ENCODE measurements at places on chromosomes 4 and X. TPM values are rescaled to one million over a fixed set of nuclear protein-coding genes. Genes with fewer than 3 reads are reported as not detected.

The TMPRSS11E gene
- polyA plus RNA-seq, result not detected

The HSFX2 gene
- not detected for polyA plus RNA-seq

The CLDN2 gene
- 0.47 TPM for polyA plus RNA-seq

The CXorf65 gene
- 0.52 TPM for polyA plus RNA-seq

The KCTD8 gene
- 0.69 TPM for polyA plus RNA-seq

The KIT gene
- 13.6 TPM for polyA plus RNA-seq

The PNCK gene
- polyA plus RNA-seq, result 4.6 TPM

- peak; percentile 50 for DNase-seq
These were observed at the start of gene NPFFR2 for GRCh38 chr4:72031868-72032608. NPFFR2 (plus strand) TSS chr4:72032000; CDS start chr4:72128592, 96,592 bp downstream.

DNA sequence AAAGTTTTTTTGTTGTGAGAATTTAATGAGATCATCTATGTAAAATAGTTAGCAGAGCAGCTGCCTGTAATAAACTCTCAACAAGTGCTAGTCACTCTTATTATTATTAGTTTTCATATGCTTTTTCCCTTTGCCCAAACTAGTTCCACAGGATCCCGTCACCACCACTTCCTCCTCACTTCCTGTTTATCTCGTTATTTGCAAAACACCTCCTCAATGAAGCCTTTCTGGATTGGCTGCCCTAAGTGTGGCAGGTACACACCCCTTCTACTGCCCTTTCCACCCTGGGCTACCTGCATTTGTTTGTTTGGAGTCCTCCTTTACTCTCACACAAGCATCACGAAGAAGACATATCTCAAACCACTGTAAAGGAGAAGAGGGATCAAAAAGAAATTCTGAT lies 54.4 kb upstream of the KLF3 start:
- DNase-seq, result no peak

- DNase-seq, result no peak
These were observed 192.0 kb downstream of the PCDH7 start for GRCh38 chr4:30912098-30912714.

GRCh38 chr4:128844931-128845330 lies 35.4 kb downstream of the JADE1 start:
- no peak for DNase-seq

DNA sequence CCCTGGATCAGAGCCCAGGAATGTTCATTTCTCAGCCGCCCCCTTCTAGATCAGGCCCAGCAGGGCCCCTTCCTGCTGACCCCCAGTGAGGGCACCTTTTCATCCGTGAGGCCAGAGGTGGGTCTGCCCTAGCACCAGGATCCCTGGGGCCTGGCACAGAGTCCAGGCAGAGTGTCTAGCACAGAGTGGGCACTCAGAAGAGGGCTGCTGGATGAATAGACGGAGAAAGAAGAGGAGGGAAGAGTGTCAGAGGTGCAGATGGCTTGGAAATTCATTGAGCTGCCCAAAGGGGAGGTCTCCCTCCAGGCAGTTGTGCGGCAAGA lies 106.5 kb downstream of the CPZ start:
- DNase-seq, result no peak

- no peak for DNase-seq
These were observed 282.5 kb upstream of the FAT1 start for GRCh38 chr4:187006189-187006618.

GRCh38 chr4:100268789-100269188 lies 78.5 kb upstream of the DDIT4L start:
- DNase-seq, result no peak

DNA sequence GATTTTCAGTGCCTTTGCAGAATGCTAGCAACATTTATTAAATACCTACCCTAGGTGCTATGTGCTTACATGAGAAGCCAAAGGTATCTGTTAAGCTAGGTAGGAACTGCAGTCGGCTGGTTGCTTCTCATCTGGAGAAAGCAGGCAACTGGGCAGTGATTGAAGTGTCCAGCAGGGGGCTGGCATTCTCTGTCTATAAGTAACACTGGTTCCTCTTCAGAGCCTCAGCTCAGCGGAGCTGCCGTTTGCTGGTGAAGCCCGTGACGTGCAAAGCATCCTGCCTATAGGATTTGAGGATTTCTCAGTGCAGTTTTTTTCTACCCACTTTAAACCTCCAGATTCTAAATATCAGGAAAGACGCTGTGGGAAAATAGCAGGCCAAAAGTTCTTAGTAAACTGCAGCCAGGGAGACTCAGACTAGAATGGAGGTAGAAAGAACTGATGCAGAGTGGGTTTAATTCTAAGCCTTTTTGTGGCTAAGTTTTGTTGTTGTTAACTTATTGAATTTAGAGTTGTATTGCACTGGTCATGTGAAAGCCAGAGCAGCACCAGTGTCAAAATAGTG lies at the start of gene GRPR:
TSS of gene GRPR (plus strand) at position 344 of the 565 bp plus-strand sequence. CDS start 389 bp downstream, outside the sequence.
- peak; percentile 79 for DNase-seq

GRCh38 chrX:44874420-44875184 lies 1.6 kb downstream of the KDM6A start:
- DNase-seq, result peak; percentile 49

DNA sequence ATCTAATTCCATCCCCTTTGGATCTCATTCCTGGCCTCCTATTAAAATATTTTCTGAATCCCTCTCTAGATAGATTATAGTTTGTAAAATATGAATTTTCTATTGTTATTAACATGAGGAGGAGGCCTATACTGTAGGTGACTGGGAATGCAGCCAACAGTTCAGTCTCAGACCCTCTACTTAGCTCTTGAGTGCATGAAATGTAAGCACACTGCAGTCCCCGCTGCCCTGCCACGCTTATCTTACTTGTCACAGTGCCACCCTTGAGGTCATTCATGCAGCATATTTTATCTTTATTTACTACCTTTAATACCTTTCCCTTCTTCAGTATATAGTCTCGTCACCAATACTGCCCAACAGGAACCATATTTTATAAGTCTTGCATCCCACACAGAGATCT lies 151.0 kb downstream of the CAMK2D start:
- no peak for DNase-seq

- DNase-seq, result no peak
These were observed 135.5 kb downstream of the REPS2 start for GRCh38 chrX:17081968-17082367.

DNA sequence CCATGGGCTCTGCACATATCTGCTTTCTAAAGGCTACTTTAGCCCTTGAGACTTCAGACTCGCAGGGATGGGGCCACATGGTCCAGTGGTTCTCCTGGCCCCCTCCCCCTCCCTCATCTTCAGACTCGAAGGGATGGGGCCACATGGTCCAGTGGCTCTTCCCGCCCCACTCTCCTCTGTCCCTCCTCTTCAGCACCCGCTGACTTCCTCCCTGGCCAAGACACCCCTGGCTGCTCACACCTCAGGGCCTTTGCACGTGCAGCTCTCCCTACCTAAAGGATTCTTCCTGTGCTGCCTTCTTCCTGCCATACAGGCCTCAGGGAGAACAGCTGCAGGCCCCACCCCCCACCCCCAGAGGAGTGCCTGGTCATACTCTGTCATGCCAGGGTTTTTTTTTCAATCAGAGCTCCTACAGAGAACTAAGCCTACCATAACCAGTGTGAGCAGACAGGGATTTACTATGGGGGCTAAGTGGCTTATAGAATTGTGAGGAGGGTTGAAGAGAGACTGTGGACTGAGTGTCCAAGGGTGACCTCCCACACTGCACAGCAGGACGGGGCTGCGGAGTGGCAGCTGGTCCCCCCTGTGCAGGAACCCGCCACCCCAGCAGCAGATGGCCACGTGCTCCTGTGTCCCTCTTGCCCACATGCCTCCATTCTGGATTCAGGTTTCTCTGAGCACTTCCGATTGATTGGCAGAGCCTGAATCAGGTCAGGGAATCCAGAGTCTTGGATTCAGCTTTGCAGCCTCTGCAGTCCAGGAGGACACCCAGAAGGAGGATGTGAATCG lies 6.1 kb upstream of the SPON2 start:
- DNase-seq, result peak; percentile 8

DNA sequence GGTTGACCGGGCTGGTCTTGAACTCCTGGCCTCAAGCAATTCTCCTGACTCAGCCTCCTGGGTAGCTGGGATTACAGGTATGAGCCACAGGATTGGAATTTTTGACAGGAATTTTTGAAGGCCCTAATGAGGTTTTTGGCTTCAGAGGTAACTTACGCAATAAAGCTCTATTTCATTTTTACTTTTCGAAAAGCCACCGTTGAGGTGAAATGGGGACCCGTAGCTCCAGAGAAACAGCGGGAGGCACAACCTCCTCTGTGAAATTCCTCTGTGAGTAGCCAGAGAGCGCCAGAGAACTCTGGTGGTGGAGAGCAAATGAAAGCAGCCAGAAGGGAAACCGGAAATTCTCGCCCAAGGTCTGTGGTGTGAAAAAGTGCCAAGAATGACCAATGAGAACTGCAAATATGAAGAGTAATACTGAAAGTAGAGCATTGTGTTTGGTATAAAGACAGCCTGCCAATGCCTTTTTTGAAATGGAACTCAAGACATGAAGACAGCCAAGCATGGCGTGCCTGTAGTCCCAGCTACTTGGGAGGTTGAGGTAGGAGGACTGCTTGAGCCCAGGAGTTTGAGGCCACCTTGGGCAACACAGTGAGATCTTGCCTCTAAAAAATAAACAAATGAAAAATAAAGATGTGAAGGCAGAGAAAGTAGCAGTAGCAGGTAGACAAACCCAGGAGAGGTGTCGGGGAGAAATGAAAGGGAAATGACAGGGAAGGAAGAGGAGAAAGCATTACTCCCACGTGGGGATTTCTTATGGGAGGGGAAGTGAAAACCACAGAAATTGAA lies 33.0 kb upstream of the TMEM131L start:
- DNase-seq, result peak; percentile 59

DNA sequence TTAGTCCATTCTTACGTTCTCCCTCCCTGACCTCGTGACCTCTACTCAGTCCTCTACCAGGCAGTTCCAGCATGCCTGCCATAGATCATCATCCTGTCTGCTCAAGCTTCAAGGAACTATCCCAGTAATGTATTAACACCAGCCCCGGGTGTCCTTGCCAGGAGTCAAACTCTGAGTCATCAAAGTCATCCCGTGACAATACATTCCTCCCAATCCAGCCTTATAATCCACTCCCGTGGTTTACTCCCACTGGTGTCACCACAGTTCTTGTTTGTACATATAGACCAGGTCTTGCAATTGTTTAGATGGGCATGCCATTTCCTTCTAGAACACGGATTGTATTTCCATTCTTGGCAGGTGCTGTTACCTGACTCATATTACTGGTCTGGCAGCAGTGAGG lies 68.7 kb upstream of the TAB3 start:
- DNase-seq, result no peak

DNA sequence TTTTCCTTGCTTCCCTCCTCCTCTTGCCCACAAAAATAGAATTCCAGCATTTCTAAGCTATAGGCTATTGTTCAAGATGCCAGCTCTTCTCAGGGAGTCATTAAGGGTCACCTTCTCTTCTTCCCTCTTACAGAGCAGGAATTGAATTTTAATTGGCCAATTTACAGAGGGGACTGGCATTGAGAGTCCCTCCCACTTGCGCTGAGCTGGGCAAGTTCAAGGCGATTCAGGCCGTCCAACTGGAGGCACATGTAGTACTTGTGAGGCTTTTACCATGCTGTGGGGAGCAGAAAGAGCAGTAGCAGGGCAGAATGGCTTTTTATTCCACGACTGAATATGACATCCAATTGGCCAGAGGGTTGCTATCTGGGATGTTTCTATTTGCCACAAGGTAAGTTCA lies 181.9 kb downstream of the SOWAHB start:
- no peak for DNase-seq

DNA sequence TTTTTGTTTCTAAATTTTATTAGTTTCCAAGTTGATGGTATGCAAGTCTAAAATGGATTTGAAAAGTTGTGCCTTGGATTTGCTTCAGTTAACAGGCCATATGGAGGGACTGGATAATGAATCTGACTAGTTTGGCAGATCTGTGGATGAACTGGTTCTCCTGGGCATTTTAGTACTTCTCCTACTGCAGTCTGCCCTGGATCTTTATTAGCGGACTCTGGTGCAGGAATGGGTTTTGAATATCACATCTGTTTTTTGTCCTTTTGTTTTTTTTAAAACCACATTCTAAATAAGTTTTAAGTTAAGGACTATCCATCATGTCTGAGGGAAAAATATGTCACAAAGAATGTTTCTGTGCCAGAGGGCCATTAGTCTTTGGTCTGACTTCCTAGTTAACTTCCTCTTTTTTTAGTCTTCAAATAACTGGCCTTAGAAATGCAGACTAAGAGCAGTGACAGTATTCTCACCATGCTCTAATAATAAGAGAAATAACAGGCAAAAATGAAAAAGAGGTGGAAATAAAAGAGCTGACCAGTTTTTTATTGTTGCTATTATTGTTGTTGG lies 13.9 kb upstream of the DCK start:
- DNase-seq, result no peak

DNA sequence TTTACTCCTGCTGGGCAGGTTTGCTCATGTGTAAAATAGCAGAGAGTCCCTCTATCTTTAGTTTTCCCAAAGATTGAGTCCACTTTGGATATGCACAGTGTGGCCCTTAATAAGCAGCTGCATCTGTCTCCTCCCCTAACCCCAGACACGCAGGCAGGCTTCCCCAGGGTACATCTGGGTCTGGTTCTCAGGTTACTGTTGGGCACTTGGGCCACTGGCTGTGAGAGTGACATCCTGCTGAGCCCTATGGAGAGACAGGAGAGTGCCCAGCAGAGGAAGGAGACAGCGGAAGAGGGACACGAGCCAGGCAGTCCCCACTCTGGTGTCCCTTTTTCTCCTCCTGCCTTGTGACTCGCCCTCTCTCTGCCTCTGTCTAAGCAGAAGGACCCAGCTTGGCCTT lies 16.0 kb downstream of the XK start:
- DNase-seq, result peak; percentile 7

DNA sequence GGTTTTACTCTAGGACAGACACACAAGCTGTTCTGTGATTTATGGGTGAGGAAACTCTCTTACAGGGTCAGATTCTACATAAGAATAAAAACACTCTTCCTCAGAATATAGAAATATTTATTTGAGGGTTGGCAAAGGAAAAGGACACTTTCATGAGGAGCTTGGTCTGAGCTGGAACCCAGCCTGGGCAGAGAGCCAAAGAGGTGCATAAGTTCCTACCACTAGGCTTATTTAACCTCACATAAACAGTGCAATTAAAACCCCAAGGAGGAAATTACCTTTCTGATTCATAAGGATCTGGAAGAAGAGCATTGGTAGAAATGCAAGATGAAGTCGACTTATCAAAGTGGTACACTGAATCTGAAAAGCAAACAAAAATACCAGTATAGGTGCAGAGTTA lies 32.9 kb downstream of the SETD7 start:
- no peak for DNase-seq

DNA sequence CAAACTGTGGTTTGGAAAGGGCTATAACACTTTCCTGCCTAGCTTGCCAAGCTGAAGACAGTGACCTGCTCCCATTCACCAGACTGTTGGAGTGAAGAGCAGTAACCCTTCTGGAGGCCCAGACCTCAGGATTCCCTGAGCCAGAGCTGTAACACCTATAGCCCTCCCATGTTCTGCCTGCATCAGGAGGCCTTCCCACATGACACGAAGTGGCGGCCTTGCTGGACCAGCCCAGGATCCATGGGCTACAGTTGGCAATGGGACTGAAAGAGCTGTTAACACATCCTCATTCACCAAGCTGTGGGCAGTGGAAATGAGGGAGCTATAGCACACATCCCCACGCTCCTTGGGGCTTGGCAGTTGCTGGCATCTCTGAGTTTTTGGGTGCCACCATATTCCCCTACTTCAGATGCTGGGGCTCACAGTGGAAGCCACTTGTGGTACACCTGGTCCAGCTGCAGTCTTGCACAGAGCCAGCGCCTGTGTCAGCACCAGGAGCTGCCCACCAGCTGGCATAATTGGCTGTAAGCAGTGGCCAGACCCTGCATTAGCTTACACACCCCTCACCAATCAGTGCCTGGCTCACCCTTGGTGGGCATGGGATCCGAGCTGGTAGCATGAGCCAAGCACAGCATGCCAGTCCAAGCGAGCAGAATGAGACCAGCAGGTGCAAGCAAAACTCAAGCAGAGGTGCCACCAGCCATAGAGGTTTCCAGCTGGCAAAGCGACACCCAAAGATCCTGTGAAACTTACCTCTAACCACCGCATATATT lies 1029.3 kb downstream of the TECRL start:
- DNase-seq, result no peak

All from muscle of back (tissue), 13 donors.